Pancreas (tissue), 10 donors: ENCODE measurements at places on chromosomes 4 and X. TPM values are rescaled to one million over a fixed set of nuclear protein-coding genes. Genes with fewer than 3 reads are reported as not detected.

Gene IL1RAPL2
- 0.09 TPM for total RNA-seq

Gene MSL3
- 8.3 TPM for total RNA-seq

Gene PNMA5
- not detected for total RNA-seq

Gene SPOCK3
- 0.16 TPM for total RNA-seq

Gene LRRC66
- 0.16 TPM for total RNA-seq

Gene RHOXF2B
- total RNA-seq: not detected

Gene MAGEA4
- not detected for total RNA-seq

Gene ADRA2C
- total RNA-seq: 3.4 TPM

Gene BTC
- 2.2 TPM for total RNA-seq

Gene ANOS1
- total RNA-seq: 2.1 TPM

Gene SEL1L3
- total RNA-seq: 76.7 TPM

Gene SAT1
- total RNA-seq: 297 TPM

Gene LINC00632
- total RNA-seq: 65.6 TPM

Gene PPBP
- total RNA-seq: not detected

Gene MAGEB1
- not detected for total RNA-seq

Gene HTRA3
- 8.4 TPM for total RNA-seq

Gene FAM47A
- not detected for total RNA-seq

Gene VCX3A
- not detected for total RNA-seq

Gene EMCN
- total RNA-seq: 2.2 TPM

Gene GAGE12F
- not detected for total RNA-seq

Gene PCGF3
- total RNA-seq: 12.3 TPM

Gene CT45A10
- not detected for total RNA-seq

Gene TMEM175
- total RNA-seq: 15.3 TPM

Gene BRS3
- 0.12 TPM for total RNA-seq

Gene ZDHHC15
- 0.59 TPM for total RNA-seq

Gene UPF3B
- total RNA-seq: 3.2 TPM

Gene DAPP1
- total RNA-seq: 2.7 TPM

Gene RTL9
- total RNA-seq: not detected

Gene SUPT20HL1
- total RNA-seq: not detected

Gene KLHL13
- total RNA-seq: 3.3 TPM

Gene NUP62CL
- 4.2 TPM for total RNA-seq

Gene TNIP3
- not detected for total RNA-seq

Gene CC2D2A
- 1.9 TPM for total RNA-seq

Gene ARMCX5
- total RNA-seq: 8.8 TPM

Gene CLDN34
- 0.19 TPM for total RNA-seq

Gene MAOA
- total RNA-seq: 64.1 TPM

Gene NDST4
- not detected for total RNA-seq

Gene RNF212
- total RNA-seq: 12.0 TPM

Gene NLGN4X
- total RNA-seq: 0.64 TPM

Gene RNF175
- total RNA-seq: not detected

Gene ARHGAP6
- 1.2 TPM for total RNA-seq

Gene MSX1
- total RNA-seq: 0.82 TPM

Gene TCEAL6
- not detected for total RNA-seq

Gene SSX1
- total RNA-seq: not detected

Gene UGT2A1
- total RNA-seq: not detected
